Activated CD8-positive, alpha-beta T cell treated with anti-CD3 and anti-CD28 coated beads for 36 hours (primary cell): ENCODE measurements at places on chromosomes 16 and 17. TPM values are rescaled to one million over a fixed set of nuclear protein-coding genes. Genes with fewer than 3 reads are reported as not detected.

CCL16 gene
- total RNA-seq: not detected

NLGN2 gene
- 10.9 TPM for total RNA-seq

C1QL1 gene
- total RNA-seq: not detected

PMFBP1 gene
- 1.1 TPM for total RNA-seq

GRIN2C gene
- not detected for total RNA-seq

CIBAR2 gene
- not detected for total RNA-seq

NLRC3 gene
- 17.9 TPM for total RNA-seq

NGFR gene
- not detected for total RNA-seq

FN3KRP gene
- total RNA-seq: 32.8 TPM

TEKT5 gene
- 0.43 TPM for total RNA-seq

ABCA8 gene
- total RNA-seq: not detected

KRTAP16-1 gene
- not detected for total RNA-seq

PRSS53 gene
- 8.6 TPM for total RNA-seq

TNP2 gene
- not detected for total RNA-seq

RAMP2 gene
- total RNA-seq: not detected

FAAP100 gene
- total RNA-seq: 42.7 TPM

IGF2BP1 gene
- 0.51 TPM for total RNA-seq

SEC14L1 gene
- 91.6 TPM for total RNA-seq

NXPH3 gene
- total RNA-seq: 0.20 TPM

DPEP3 gene
- 0.16 TPM for total RNA-seq

CDH13 gene
- total RNA-seq: not detected

LDHD gene
- total RNA-seq: not detected

BAHCC1 gene
- total RNA-seq: 0.40 TPM

CHD9 gene
- 13.8 TPM for total RNA-seq
